Left lobe of liver (tissue), 2 donors: ENCODE measurements at places on chromosomes 7 and 10. TPM values are rescaled to one million over a fixed set of nuclear protein-coding genes. Genes with fewer than 3 reads are reported as not detected.

The PKD2L1 gene
- 0.20 TPM for total RNA-seq

The ZNF503 gene
- 7.3 TPM for total RNA-seq

The CYP2W1 gene
- 0.08 TPM for total RNA-seq

The PNLIPRP1 gene
- total RNA-seq = 2.5 TPM

The SUGCT gene
- total RNA-seq = 14.3 TPM

The GPR37 gene
- 14.2 TPM for total RNA-seq

The CHN2 gene
- 56.5 TPM for total RNA-seq

The HK1 gene
- 6.8 TPM for total RNA-seq

The AGR2 gene
- total RNA-seq = 1.2 TPM

The CPEB3 gene
- total RNA-seq = 12.7 TPM

The C7orf57 gene
- not detected for total RNA-seq

- DNase-seq = no peak
Observed at GRCh38 chr10:111281516-111281915, 204.7 kb downstream of the ADRA2A start.

- no peak for DNase-seq
Observed at GRCh38 chr7:151539088-151539671, 19.5 kb upstream of the RHEB start.

DNA sequence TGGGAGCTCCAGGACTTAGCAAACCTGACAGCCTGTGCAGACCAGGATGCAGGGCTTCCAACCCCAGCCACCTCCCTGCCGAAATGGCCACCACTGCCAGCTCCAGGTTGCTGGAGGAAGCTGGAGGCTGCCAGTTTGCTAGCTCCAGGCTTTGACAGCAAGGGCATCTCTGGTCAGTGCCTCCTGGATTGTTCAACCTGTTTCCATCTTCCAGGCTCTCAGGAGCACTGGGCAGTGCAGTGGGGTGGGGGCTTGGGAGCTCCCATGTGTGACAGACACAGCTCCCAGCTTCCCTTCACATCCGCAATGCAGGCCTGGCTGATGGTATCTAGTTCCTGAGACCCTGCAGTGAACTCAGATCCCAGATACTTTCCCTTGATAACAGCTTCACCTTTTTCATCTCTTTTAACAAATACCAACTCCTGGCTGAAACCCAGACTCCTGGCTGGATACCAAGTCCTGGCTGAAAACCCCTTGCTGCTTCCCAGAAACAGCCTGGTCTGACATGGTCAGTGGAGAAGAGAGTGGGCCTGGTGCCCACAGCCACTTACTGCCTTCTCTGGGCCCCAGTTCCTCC, 20.8 kb upstream of the RET start:
- peak; percentile 65 for DNase-seq

GRCh38 chr7:152011860-152012259, 13.6 kb upstream of the GALNT11 start:
- DNase-seq = no peak

DNA sequence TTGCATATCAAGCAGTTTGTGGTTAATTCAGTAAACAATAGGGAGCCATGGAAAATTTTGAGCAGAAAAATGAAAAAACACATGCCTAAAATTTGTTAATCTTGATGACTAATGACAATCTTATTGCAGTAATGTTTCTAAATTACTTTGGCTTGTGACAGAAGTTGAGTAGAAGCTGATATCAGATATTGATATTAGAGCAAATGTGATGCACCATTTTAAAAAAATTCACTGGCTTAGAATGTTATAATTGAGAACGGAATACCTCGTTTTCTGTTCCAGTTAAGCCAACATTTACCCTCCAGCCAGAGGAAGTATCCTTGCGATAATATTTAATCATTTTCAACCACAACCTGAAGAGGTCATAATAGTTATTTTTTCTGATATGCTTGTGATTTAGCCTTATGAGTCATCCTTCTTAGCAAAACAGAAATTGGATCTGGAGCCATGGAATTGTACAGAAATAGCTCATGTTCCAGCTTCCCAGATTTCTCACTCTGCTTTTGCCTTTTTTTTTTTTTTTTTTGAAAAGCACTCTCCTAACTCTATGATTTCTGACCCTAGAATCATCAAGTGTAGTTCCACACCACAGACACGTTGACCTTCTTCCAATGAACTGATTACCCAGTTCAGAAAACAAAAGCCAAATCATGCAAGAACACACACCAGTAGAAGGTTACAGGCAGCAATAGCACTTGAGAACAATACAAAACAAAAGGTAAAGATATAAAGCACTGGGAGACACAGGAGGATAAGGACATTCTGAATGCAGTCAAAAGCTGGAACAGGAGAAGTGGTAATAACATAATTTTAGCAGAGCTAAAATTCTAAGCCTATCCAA, 96.8 kb upstream of the PHYHIPL start:
- DNase-seq = no peak

DNA sequence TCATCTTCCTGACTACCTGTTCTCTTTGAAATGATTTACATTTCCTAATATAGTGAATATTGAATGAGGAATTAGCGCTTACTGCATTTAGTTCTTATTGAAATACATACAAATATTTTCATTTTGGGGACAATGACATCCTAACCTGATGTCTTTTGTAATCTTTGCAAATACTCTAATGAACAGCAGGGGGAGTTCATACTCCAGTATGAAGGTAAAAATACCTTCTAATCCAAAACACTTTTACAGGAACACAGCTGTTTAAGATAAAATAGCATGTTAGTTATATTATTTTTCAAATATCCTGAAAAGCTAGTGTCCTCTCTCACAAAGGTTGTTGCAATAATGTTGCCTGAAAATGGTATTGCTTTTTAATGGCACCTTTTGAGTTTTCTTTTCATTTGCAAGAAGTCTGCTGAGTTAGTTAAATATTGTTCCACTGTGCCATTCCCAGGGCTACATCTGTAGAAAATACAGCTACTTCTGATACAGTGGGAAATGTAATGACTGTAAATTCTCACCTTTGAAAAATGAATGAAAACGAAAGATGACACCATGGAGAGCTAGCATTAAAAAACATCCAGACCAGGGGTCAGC, 400.0 kb downstream of the PHF14 start:
- no peak for DNase-seq

- DNase-seq = peak; percentile 80
Observed at GRCh38 chr10:101041252-101041761, 10.3 kb downstream of the SFXN3 start.

- peak; percentile 57 for DNase-seq
Observed at GRCh38 chr10:118853916-118854315, 99.1 kb upstream of the CACUL1 start.

DNA sequence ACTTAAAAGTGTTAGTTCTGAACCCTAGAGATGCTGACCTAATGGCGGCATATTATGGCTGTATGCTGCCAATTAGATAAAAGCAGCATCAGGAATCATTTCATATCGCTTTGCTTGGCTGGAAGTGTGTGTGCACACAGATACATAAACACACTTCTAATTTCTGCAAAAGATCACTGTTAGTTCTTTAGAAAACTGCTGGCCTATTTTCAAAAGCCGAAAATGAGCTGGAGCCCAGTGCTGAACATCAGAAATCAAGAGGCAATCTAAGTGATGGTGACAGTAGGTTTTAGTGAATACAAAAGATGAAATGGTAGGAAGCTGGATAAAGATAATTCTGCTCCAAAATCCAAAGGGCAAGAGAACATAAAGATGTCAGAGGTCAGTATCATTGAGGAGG, 745.8 kb upstream of the LRRTM3 start:
- no peak for DNase-seq

DNA sequence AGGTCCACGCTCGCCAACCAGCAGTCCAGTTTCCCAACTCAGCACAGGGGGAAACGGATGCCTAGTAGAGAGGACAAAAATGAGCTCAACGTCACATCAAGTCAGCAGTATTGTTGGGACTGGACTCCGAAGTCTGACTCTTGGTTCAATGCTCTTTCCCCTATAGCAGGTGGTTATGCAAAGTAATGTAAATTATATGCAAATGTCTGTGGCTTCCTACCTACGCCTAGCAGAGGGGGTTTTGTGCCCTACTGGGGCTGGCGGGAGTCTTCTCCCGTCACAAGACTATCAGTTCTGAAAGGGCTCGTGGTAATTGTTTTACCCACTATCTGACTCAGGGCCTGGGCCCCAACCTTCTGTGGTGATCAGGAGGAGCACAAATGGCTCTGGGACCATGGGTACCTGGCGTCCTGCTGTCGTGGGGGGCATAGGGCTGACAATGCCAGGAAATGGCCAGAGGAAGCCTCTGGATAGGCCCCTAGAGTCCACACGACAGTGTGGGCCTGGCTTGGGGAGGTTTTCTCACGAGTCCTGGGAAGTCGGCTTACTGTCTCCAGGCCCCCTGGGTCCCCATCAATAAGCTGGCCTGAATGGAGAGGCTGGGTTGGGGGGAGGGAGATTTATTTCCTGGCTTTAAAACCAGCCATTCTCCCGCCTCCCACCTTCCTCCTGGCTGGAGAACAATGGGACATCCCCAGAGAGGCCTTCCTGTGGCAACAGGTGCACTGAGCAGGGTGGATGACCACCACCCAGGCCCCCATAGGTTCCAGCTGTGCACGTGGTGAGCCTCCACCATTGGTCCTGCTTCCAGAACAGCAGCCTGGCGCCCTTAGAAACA, 41.8 kb downstream of the UNC5B start:
- DNase-seq = no peak

DNA sequence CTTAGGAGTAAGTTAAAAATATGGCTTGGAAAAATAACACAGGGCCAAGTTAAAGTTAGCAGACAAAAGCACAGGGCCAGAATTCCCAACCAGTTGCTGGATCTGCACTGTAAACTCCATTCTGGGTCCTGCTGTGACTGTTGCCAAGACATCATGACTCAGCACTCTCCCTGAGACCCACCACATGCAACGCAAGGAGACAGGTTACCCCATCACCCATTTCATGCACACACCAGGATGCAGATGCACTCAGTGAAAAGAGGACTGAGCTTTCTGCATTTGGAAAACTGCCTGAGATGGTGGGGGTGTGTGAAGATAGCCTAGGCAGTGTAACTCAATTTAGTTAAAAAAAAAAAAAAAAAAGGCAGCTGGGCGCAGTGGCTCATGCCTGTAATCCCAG, 97.6 kb upstream of the ZNF438 start:
- no peak for DNase-seq

- peak; percentile 98 for DNase-seq
Observed at GRCh38 chr10:58267713-58268453, at the start of gene IPMK. TSS of gene IPMK (minus strand) at chr10:58267894. CDS start at chr10:58267611, 283 bp downstream.

DNA sequence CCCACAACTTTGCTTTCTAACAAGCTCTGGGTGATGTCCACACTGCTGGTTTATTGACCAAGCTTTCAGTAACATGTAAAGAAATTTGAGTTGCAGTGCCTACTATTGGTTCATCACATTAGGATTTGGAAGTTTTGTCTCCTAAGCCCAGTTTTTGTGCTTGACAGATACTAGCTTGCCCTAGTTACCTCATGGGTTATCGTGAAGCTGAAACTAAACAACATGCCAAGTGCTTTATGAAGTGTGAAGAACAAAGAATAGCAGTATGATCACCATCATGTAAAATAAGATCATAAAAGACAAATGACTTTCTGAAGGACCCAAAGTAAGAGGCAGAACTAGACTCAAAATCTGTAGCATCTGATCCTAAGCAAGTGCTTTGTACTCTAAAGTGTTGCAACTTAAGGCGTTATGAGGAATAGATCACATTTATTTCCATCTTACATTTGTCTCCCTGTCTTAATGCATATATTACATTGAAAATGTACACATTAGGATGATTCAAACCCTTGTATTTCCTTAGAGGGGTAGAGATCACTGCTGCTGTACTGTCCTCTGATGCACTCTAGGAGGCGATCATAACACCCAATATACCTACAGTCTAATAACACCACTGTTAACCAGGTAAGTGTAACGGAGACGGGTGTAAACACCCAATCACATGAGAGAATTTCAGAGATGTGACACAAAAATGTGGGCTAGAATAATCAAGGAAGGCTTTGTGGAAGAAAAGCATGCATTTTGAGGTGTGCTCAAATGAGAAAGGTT, 71.3 kb downstream of the NRCAM start:
- no peak for DNase-seq

DNA sequence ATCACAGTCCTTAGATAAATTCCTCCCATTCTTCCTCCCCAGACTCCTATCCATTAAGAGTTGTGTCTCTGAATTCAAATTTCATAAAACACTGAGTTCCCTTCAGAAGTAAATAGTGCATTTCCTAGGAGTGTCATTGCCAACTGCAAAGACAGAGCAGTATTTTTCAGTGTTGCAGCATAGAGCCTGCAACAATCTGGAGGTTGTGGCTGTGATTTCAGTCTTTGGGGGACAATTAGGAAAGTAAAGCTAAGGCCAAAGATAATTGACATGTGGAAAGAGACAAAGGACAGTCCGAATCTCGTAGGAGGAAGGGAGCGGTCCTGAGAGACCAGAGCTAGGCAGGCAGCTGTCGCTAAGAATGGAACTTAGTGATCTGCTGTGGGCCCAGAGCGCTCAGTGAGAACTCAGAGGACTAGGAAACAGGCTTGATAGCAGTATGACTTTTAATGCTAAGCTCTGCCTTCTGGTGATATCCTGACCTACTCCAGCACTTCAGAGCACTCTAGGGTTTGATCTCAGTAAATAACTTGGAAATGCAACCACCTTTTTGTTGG, 46.2 kb downstream of the PRPF18 start:
- no peak for DNase-seq

DNA sequence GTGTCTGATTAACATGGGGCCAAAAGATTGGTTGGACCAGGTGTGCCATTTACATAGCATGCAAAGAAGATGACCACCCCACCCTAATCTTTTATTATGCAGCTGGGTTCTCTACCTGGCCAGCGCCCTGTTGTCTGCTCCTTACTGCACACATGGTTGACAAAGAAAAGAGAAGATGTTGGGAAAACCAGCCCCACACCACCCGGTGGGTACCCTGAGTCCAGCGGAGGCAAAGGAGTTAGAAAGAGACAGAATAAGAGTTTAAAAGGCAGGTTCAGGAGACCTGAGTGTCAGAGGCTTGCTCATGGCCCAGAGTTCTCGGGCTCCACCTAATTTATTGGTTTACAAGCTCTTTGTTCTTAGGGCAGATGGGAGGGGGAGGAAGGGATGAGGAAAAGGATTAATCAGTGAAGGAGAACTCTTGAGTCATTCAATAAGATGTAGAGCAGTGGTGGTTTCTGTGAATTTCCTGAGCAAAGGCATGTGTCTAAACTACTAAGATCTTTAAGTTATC, 24.1 kb upstream of the ABCA13 start:
- no peak for DNase-seq

DNA sequence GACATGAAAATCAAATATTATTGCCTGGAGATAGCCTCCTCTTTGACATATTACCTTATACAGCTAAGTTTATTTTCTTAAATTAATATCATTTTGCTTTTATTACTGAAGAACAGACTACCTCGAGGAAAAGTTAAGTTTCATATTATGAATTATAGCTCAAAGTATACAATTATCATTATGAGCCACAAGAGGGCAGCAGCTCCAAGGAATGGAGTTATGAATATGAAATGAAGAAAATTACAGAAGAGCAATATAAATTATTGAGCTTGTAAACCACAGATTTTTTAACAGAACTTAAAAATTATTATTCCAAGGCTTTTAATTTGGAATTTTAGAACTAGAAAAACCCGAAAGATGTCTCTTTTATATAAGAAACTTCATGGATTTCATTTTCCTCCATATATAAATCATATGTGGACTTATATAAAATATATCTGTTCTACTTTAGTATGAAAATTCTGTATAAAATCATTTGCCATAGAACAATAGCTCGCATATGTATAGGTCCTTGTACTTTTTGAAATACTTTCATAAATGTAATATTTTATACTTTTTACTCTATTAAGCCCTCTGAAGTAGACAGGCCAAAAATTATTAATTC, 40.1 kb downstream of the IQUB start:
- no peak for DNase-seq
